Umbilical cord (tissue), 2 donors: ENCODE measurements at places on chromosomes 12 and 14.

GRCh38 chr12:65943388-65944137 lies 119.3 kb downstream of the HMGA2 start:
- no peak for DNase-seq

GRCh38 chr12:86260183-86260582 lies 4.0 kb upstream of the MGAT4C start:
- no peak for DNase-seq

DNA sequence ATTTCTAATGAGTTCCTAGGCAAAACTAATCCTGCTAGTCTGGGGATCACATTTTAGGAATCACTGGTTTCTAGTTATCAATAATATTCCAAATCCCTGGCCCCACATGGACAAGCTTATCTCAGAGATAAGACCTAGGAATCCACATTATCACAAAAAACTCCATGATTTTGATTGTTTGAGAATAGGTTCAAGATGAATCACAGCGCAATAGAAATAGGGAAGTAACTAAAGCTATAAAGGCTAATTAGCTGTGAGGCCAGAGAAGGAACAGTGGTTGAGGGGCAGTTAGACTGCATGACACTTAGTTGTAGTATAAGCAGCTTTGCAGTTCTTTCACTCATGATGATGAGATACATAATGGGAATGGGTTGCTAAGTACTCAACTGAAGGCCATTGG lies 13.1 kb upstream of the ATP5F1B start:
- no peak for DNase-seq

DNA sequence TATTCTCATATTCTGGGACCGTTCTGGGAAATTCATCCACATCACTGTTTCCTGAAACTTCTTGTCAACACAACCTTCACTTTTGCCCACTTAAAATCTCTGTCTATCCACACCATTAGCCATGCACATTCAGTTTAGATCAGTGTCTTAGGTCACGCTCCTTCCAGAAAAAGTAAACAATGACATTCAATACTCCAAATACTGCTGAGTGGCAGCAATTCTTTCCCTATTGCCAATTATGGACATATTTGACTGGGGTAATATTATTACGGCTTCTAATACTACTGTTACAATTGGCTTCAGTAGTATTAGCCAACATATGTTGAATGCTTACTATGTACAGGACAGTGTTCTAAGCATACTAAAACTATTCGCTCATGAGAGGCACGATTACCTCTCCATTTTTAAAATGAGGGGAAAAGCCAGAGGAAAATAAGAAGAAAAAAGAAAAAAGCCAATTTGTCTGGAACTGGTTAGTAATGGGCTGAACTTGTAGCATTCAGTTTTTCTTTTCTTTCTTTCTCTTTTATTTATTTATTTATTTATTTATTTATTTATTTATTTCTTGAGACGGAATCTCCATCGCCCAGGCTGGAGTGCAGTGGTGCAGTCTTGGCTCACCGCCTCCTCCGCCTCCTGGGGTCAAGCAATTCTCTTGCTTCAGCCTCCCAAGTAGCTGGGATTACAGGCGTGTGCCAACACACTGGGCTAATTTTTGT lies 23.4 kb downstream of the LTBR start:
- no peak for DNase-seq

DNA sequence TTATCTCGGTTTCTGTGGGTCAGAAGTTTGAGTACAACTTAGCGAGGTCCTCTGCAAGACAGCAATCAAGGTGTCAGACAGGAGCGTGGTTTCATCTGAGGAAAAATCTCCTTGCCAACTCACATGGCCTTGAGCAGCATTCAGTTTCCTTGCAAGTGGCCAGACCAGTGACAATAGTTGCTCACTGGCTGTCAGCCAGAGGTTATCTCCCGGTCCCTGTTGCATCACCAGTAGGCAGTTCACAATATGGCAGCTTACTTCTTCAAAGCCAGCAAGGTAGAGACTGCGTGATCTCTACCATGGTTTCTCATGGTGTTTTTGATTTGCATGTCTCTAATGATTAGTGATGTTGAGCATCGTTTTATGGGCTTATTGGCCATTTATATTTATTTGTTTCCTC lies 143.8 kb upstream of the DAAM1 start:
- DNase-seq = no peak
